SK-N-DZ (cell line): ENCODE measurements at places on chromosomes 1 and 21.

GRCh38 chr1:166490437-166490991 is 323.7 kb upstream of the FAM78B start:
- no peak for DNase-seq

- no peak for DNase-seq
Measured at GRCh38 chr21:34187935-34188334, 114.6 kb downstream of the MRPS6 start.

DNA sequence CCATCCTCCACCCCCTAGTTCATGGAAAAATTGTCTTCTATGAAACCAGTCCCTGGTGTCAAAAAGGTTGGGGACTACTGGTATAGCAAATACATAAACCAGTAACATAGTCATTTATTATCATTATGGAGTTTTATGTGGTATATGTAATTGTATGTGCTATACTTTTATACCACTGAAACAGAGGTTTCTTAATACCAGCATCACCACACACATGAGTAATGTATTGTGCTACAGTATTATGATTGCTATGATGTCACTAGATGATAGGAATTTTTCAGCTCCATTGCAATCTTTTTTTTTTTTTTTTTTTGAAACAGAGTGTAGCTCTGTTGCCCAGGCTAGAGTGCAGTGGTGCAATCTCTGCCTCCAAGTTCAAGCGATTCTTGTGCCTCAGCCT is 5.7 kb upstream of the PAXBP1 start:
- no peak for DNase-seq

- DNase-seq: no peak
Measured at GRCh38 chr1:219517031-219517430, 95.9 kb downstream of the ZC3H11B start.

DNA sequence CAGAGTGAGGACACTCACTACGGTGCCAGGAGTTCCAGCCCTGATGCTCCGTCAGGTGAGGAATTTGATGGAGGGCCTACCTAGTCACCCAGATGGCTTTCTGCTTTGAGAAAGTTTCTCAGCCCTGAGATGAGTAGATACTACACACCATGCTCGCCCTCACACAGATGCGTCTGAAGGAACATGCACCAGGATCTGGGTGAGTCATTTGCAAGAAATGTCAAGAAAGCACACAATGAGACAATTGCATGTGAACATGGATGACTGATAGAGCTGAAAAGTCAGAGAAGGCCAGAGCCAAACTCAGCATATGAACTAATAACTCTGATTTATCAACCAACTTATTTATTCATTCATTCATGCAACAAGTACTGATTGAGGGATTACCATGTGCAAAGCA is 483.9 kb downstream of the OMA1 start:
- DNase-seq: no peak

DNA sequence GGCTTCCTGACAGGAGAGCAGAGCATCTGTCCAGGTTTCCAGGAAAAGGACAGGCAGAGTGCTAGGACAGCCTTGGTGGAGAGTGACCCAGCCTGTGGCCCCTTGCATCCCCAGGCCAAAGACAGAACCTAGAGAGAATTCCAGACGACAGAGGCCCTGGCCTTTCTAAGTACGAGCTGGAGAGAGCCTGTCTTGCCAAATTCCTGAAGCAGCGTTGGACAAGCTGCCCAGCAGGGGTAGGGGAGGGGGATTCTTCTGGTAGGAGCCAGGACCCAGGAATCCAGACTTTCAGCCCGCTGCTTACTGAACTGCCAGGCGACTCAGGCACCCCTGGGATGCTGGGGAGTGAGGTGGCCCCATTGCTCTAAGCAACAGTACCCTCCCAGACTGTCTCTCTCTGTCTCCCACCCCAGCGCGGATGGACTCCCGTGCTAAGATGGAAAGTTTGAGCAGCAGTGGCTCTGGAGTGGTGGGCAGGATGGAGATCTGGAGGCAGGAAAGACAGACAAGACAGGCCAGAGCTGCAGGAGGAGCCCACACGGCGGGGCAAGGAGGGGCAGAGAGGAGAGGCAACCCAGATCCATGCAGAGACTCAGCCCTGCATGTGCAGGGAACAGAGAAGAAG is 8.8 kb upstream of the PEAR1 start:
- peak; percentile 47 for DNase-seq

DNA sequence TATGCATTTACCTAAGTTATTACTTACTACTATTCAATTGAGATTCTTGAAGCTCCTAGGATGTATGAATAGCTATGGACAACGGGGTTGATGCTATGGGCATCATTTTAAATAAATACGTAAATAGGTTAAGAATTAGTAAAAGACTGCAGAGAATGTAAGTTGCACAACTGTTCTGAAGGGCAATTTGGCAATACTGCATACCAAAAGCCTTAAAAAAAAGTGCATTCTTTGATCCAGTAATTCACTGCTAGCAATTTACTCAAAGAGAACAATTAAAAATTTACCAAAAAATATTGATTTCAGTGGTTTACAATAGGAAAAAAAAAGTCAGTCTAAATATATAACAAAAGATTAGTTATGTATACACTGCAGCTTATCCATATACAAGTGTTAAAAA is 3.5 kb downstream of the ARPC5 start:
- DNase-seq: no peak

- no peak for DNase-seq
Measured at GRCh38 chr1:86913399-86913895, 479 bp downstream of the SELENOF start.

GRCh38 chr21:14070968-14071367 is 139.8 kb downstream of the LIPI start:
- no peak for DNase-seq

DNA sequence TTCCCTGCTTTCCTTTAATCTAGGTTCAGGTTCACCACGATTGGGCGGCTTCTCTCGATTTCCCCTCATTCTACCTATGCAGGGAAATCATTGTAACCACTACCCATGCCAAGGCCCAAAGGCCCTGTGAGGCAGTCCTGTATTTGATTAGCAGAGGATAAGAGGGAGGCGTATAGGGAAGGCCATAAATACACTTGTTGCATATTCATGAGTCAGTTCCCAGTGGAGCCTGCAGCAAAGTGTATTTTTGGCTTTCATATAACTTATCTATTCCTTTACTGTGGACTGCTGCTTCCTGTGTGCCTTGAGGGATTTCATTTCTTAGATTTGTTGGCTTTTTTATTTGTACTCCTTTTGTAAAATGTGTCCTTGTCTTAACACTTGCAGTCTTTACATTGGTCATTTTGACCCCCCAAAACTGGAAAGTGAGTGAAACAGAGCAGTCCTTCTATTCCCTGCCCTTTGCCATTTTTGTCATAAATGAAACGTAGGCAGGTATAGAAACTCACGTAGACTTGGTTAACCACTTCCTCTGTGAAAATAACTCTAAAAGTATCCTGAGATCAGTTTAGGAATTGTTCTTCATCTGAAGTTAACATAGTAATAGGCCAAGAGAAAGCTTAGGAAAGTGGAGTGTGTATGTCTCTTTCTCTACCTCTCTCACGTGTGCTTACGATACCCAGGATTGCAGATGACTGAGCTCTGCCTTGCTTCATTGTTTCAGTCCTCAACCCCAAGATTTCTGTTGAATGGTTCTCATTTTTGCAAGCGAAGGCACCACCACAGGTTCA is 19.6 kb upstream of the KCNQ4 start:
- no peak for DNase-seq

DNA sequence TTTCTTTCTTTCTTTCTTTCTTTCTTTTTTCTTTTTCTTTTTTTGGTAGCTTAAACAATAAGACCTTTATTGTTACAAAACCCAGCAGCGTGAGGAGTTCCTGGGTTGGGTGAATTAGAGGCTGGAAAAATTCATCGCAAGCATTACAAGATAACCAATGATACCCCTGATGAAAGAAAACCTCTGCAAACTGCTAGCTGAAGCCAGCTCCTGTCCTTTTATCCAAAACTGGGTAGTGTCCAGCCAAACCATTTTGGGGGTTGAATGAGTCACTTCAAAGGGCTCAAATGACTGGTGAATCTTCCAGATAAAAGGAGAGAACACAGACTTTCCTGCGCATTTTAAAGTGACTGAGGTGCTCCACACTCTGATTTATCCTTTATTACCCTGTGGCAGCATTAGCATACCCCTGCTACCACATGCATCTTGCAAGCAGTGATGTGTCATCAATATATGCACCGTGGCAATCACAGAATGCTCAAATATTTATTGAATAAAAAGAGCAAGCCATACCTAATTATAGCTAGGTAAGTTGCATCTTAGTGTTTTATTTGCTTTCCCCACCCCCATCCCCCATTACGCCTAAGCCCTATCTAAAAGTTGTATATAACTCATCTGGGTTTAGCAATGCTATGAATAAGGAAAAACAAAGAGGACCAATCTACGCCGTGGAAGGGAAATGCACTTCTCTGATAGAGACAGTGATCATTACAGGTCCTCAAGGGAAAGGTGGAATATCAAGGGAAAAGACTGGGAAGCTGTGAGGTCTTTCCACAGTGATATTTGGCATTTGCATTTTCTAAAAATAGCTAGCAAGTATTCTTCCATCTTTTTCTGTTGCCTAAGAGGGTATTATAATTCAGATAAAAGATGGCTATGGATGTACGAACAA is 32.4 kb upstream of the CEP350 start:
- no peak for DNase-seq

DNA sequence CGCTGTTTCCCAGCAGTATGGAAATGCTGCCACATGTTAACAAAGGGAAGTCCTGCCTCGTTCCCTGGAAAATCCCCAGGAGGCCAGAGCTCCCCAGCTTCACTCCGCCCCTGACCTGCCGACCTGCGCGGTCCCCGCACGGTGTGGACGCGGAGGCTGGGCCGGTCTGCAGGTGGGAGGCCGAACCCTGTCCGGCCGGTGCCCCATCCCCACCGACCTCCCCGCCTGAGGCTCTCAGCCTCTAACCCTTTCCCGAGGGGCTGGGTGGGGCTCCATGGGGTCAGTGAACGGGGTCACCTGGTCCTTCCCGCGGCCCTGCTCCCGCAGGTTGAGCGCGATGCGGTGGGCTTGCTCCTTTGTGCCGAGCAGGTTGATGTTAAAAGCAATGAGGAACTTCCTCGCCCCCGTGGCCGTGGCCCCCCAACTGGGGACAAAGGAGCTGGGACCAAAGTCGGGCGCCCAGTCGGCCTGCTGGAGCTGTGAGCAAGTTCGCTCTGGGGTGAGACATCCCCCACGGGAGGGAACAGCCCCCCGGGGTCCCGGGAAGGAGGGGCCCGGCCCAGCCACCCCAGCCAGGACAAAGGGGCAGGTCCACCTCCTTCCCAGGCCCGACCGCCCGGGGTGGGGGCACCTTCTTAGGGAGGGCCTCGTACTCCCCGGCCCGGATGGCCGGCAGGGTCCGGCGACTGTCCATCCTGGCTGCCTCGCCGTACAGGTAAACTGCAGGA is 4.0 kb downstream of the FTCD start:
- DNase-seq: no peak

DNA sequence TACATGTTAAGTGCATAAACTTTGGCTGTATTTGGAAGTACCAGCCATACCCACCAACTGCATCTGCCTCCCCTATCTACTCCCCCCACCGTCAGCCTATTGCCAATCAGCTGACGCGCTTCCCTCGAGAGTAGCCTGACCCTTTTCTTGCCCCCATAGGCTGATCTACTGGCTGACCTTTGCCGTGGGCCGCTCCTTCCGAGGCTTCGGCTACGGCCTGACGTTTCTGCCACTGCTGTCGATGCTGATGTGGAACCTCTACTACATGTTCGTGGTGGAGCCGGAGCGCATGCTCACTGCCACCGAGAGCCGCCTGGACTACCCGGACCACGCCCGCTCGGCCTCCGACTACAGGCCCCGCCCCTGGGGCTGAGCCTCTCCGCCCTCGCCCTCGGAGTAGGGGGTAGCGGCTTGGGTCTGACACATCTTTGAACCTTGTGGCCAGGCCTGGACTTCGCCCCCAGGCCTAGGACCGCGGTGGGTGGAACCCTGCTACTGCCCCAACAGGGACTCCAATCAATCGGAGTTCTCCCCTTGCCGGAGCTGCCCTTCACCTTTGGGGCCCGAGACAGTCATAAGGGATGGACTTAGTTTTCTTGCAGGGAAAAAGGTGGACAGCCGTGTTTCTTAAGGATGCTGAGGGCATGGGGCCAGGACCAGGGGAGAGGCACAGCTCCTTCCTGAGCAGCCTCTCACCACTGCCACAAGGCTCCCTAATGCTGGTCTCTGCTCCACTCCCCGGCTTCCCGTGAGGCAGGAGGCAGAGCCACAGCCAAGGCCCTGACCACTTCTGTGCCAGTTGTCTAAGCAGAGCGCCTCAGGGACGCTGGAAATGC is 4.0 kb downstream of the GLMP start:
- no peak for DNase-seq

DNA sequence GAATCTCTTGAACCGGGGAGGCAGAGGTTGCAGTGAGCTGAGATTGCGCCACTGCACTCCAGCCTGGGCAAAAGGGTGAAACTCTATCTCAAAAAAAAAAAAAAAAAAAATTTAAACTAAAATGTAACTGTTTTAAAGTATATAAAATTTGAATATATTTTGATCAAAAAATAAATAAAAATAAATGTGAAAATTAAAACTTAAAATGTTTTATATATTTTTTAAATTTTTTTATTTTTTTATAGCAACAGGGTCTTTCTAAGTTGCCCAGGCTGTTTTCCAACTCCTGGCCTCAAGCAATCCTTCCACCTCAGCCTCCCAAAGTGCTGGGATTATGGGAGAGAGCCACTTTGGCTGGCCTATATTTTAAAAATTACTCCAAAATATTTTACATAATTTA is 15.2 kb upstream of the FAM76A start:
- no peak for DNase-seq

DNA sequence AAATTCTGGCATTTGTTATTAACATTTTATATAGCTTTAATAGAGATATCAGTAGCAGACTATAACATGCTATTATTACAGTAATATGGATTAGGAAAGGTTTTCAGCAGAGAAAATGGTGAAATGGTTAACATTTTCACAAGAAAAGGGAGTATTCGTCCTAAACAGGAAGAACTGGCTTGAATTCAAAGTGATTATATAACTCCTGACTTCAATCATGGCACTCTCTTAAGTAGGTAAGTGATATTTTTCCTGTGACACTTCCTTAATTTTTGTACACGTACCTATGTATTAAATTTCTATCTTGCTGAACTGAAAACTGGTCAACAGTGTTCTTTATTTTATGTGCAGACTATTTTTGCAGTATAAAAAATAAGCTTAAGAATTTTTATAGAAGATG is 67.9 kb upstream of the CNN3 start:
- DNase-seq: no peak

DNA sequence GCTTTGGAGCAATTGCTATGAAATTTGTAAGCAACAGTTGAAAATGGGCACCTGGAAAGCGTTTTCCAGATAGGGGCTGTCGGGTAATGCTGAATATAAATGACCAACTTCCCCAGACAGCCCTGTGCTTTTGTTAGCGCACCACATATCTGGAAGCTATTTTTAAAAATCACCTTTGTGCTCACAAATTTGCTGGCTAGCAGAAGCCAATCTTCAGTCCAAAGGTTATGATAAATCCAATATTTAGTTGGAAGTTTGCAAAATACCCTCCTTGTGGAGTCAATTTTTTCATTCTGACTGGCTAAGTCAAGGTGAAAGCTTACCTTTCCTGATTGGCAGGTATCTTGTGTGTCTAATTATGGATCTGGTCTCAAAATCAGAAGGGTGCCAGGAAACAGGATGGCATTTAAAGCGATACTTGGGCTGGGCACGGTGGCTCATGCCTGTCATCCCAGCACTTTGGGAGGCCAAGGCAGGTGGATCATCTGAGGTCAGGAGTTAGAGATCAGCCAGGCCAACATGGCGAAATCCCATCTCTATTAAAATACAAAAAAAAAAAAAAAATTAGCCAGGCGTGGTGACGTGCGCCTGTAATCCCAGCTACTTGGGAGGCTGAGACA is 124.1 kb upstream of the AJAP1 start:
- no peak for DNase-seq

- DNase-seq: no peak
Measured at GRCh38 chr1:85340427-85340826, 64.0 kb upstream of the BCL10 start.

GRCh38 chr1:165574295-165574694 is 30.5 kb downstream of the LRRC52 start:
- DNase-seq: no peak
